ENCODE measurements at places on chromosomes 12 and 14.

DNA sequence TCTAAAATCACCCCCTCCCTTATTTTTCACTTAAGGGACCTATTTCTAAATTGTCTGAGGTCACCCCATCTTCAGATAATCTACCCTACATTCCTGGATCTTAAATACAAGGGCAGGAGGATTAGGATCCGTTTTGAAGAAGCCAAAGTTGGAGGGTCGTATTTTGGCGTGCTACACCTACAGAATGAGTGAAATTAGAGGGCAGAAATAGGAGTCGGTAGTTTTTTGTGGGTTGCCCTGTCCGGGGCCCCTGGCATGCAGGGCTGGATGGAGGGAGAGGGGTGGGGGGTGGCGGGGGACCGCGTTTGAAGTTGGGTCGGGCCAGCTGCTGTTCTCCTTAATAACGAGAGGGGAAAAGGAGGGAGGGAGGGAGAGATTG is 300 bp upstream of the CCND2 start:
- DNase-seq = no peak

DNA sequence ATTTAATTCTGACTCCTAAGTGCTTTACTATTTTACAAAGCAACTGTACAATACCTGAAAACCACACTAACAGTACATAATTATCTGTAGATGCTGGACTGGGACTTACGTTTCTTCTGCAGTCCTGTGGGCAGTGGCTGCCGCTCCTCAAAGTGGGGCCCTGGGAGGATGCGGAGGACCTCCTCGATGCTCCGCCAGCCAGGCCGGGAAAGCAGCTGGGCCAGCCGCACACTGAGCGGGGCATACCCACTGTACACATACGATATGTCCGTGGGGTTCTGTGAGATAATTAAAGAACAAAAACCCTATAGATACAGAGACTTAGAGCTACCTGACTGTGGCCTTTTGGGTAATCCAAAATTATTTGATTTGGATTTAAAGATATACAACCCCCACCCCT is 6.8 kb upstream of the DIABLO start:
- DNase-seq = no peak

DNA sequence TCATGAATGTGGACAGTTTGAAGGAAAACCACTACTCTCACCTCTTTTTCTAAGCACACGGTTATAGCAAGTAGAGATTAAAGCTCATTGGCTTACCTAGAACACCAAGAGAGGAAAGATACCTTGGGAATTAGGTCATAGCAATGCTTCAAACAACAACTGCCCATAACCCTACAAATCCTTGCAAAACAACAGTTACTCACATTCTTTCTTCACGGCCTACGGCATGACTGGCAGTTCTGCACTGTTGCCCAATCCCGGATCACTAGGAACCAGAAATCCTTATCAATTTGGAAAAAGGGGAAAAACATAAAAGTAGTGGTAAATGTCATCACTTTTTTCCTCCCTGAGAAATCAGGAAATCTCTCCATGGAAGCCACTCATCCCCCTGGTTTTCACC is 9.6 kb upstream of the ISM2 start:
- peak; percentile 49 for DNase-seq

DNA sequence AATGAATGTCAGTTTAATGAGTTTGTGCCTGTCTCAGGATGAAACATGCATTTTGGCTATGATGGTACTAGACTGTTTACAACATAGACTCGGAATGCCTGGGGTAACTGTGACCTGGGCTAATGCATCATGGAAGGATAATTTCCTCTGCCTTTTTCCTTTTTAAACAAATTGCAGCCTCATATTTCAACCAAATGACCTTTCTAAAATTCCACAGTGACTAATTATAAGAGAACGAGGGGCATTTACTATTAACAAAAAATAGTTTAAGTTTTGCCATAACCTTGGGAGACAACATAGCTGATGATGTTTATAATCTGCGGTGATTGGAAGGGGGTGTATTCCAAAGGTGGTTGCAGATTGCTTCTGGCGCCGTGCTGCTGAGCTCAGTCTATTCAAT is 1140.5 kb downstream of the GALC start:
- DNase-seq = no peak
